ENCODE measurements at places on chromosomes 1 and 21.

GRCh38 chr1:21590126-21590880 is 78.9 kb downstream of the RAP1GAP start:
- peaks cover 9% of the 10 kb centered on the region for H3K27me3 ChIP-seq
- DNase-seq = no peak
- no peak overlapping the region for H3K27ac ChIP-seq
- H3K4me3 ChIP-seq = no peak overlapping the region

DNA sequence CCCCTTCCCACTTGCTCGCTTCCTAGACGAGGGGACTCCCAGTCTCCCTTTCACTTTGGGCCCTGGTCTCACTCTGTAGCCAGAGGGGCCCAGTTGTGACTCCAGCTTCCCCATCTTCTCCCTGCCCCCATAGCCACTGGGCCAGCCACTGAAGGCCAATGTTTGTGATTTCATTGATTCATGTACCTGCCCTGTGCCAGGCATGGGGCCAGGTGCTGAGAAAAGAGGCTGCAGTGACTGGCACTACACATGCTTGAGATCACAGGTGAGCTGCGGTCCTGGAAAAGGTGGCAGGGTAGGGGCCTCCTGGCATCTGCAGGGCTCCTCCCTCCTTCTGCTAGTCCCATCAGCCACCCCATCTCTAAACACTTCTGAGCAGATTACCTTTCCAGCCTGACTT is 345.3 kb upstream of the VAMP3 start:
- no peak for DNase-seq
- H3K27ac ChIP-seq = no peak overlapping the region
- no peaks in the 10 kb centered on the region for H3K4me1 ChIP-seq
- H3K27me3 ChIP-seq = peaks cover 2% of the 10 kb centered on the region
- H3K36me3 ChIP-seq = no peaks in the 10 kb centered on the region

DNA sequence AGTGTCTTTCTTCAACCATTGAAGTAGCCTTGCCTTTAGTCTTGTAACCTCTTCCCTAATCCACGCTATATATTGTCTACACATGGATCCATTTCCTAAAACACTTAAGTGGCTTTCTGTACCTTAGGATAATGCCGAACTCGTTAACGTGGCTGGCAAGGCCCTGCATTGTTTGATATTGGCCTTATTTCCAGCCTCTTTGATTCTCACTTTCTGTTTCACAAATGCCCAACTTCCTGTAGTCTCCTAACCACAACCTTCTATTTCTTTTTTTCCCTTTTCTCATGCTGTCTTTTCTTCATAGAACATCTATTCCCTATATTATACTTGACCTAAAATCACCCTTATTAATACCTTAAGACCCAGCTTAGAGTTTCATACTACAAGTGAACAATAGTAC is 536.0 kb downstream of the LMO4 start:
- no peaks in the 10 kb centered on the region for H3K36me3 ChIP-seq
- no peak overlapping the region for H3K4me3 ChIP-seq
- H3K27me3 ChIP-seq = no peaks in the 10 kb centered on the region
- H3K27ac ChIP-seq = no peak overlapping the region
- DNase-seq = no peak

GRCh38 chr1:117708323-117709248 is 102.7 kb downstream of the TENT5C start:
- no peak overlapping the region for H3K4me3 ChIP-seq
- H3K27me3 ChIP-seq = peaks cover 2% of the 10 kb centered on the region
- no peak for DNase-seq
- no peaks in the 10 kb centered on the region for H3K4me1 ChIP-seq
- H3K36me3 ChIP-seq = no peaks in the 10 kb centered on the region

GRCh38 chr1:24391882-24392603 is 21.5 kb downstream of the STPG1 start:
- no peaks in the 10 kb centered on the region for H3K27me3 ChIP-seq
- H3K4me1 ChIP-seq = peaks cover 27% of the 10 kb centered on the region
- H3K27ac ChIP-seq = peak overlapping the region; percentile 82

DNA sequence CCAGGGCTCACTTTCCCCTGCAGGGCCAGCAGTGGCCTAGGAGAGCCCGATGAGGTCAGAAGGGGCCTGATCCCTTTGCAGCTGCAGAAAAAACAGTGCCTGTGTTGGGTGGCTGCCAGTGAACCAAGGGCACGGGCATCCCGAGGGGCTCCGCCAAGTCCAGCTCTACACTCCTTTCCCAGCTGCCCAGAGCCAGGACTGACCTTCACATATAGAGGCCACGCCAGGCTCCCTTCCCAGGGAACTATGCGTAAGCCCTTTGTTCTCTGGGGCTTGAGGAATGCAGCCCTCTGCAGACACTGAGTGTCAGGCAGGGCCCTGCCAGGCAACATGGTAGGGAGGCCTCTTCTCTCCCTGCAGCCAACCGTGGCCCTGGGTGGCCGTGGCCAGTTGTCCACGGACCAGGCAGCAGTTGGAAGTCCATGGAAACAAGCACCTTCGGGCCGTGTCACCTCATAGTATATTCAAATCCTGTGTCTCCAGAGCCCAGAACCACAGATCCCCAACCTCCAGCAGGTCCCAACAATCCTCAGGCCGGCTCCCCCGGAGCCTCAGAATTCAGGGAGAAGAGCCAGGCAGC is 194.0 kb downstream of the NPHP4 start:
- no peaks in the 10 kb centered on the region for H3K36me3 ChIP-seq
- no peak overlapping the region for H3K27ac ChIP-seq
- no peaks in the 10 kb centered on the region for H3K4me1 ChIP-seq
- H3K4me3 ChIP-seq = no peak overlapping the region

GRCh38 chr1:157751283-157751682 is 25.6 kb downstream of the FCRL2 start:
- H3K4me3 ChIP-seq = no peak overlapping the region
- no peak for DNase-seq
- peaks cover 5% of the 10 kb centered on the region for H3K27me3 ChIP-seq
- H3K4me1 ChIP-seq = no peaks in the 10 kb centered on the region
